ENCODE measurements at places on chromosomes 1 and 21.

- no peak for DNase-seq
These were observed 313.2 kb downstream of the OLFM3 start for GRCh38 chr1:101683561-101683960.

DNA sequence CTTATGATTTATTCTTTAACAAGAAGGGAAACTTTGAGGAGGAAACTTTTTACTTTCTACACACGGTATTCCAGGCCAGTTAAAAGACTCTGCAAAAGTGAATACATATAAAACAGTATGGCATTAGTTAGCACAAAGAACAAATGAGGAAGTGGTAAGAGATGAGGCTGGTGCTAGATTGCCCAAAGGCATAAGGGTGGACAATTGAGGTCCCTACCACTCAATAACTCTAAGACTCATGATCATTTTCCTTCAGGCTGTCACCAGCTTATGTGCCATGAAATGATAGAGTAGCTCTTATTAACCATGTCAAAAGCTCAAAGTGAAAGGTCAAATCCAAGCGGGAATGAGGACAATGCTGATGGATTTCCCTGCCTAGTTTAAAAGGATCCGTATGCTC is 124.5 kb downstream of the TBX15 start:
- no peak for DNase-seq

DNA sequence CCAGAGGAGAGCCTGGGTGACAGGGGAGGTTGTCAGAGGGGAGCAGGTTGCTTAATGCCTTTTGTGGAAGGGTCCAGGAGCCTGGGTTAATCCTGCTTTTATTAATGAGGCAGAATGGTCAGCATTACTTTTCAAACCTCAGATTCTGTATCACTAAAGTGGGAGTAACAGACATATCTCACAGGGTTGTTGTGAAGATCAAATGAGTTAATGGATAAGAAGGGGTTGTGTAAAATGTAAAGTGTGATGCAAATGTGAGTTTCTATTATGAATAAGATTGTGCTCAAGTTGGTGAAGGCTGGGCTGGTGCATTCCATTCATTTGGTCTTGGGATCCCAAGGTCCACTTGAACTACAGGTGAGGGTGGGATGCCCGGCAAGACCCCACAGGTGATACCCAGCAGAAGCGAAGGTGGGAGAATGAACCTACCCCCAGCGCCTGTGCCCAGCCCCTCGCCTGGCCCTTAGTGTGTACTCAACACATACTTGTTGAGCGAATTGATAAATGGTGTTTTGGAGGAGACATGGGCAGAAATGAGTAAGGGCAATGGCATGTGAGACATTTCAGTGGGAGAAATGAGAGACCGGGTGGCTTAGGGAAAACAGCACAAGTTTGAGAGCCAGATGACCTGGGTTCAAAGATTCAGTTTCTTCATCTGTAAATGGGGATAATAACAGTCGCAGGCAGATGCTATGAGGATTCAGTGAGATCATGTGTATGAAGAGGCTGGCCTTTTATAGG is 6.2 kb downstream of the SLC26A9 start:
- no peak for DNase-seq

DNA sequence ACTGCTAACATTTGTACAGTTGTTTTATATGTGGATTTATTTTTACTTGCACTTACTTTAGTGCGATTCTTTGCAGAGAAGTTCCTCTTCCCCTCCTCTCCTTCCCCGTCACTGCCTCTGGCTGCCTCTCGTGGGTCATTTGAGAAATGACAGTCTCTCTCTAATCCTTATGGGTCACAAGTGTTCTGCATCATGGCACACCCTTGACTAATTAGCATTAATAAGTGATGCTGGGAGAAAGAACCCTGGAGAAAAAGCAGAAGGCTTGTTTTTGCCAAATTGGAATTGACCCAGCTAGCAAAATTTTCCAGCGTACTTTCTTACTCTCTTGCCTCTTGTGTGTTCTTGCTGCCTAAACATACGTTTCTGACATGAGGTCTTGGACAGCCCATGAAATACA is 301.2 kb downstream of the DUSP10 start:
- DNase-seq, result no peak

- no peak for DNase-seq
These were observed 237.9 kb downstream of the HLX start for GRCh38 chr1:221117133-221117532.

DNA sequence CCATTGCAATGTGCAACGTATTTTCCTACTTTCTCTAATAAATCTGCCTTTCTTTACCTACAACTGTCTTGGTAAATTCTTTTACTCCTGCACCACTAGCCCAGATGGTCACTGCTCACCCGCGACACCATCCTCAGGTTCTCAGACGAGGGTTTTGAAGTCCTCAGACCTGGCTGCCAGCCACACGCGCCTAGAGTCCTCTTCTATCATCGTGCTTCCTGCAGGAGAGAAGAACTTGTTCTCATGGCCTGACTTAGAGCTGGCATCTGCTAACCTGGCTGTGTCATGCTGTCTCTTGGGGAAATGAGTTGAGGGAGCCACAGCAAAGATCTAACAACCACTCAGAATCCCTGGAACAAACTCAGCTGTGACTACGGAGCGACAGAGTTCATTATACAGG is 30.3 kb upstream of the PGBD5 start:
- DNase-seq, result no peak

DNA sequence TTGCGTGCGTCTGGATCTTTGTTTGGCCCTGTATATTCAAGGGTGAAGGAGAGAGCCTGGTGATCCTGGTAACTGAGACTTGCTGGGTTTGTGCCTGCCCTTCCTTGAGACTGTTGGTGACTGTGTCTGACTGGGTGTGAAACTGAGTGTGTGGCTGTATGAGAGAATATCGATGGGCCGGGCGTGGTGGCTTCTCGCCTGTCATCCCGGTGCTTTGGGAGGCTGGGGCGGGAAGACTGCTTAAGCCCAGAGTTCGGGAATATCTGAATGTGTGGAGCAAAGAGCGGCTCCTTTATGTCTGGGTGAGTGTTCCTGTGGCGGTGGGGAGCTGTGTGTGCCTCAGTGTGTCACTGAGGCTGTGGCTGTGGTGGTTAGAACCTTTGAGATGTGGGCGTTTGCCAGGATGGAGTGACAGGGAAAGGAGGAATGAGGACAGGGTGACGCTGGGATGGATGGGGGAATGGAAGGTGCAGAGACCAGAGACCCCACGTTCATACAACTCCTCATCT is 2.7 kb upstream of the MARCKSL1 start:
- DNase-seq, result no peak

GRCh38 chr1:150176593-150176992 is 26.9 kb downstream of the PLEKHO1 start:
- DNase-seq, result no peak

- DNase-seq, result no peak
These were observed 199.4 kb upstream of the NRIP1 start for GRCh38 chr21:15264084-15264665.

- DNase-seq, result no peak
These were observed 76.6 kb downstream of the ADCY10 start for GRCh38 chr1:167837326-167837725.

GRCh38 chr1:152497273-152497672 is 13.3 kb upstream of the LCE5A start:
- no peak for DNase-seq

DNA sequence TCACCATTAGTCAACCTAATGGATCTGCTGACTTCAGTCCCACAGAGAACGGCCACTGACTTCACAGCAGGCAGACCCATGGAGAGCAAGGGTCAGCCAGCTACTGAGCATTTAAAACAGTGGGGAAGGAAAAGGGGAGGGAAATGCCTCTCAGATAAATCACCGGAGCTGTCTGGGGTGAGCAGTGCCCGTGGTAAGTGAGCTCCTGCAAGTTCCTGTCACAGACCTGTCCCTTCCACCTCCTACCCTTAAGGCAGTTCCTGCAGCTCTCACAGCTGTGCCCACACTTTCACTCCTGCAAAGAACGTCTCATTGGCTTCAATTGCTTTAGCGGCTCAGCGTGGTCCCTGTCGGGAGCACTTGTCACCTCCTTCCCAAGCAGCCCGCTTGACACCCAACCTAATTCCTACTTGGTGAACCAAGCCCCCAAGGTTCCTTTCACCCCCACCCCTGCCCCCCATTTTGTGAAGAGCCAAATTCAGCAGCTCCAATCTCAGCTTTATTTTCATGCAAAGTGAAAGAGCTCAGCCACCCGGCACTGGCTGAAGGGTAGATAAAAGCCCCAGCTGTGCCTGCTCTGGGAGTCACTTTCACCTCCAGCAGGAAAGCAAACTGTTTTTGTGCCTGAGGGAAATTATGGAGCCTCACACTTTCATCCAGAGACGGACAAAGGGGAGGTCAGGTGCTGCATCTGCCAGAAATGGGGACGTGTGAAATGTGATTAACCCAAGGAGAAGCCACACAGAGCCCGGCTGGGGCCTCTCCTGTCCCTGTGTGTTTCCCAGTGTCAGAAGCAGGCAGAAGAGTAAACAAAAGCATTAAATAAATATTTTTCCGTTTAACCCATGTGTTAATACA is 306.2 kb downstream of the TTLL7 start:
- DNase-seq, result no peak

DNA sequence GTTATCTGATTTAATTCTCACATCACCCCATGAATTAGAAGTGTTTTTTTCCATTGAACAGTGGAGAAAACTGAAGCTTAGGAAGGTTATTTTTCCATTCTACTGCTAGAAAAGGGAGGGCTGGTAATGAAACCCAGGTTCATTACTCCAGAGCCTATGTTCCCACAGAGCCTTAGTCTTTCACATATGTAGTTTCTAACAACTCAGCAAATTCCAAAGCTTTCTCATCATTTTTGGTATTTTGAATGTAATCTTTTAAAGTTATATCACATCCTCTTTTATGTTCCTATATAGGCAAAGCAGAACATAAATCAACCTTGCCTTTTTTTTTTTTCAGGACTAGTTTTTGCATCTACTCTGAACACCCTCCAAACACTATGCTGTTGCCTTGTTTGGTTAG is 131.9 kb upstream of the BEND5 start:
- DNase-seq, result no peak

DNA sequence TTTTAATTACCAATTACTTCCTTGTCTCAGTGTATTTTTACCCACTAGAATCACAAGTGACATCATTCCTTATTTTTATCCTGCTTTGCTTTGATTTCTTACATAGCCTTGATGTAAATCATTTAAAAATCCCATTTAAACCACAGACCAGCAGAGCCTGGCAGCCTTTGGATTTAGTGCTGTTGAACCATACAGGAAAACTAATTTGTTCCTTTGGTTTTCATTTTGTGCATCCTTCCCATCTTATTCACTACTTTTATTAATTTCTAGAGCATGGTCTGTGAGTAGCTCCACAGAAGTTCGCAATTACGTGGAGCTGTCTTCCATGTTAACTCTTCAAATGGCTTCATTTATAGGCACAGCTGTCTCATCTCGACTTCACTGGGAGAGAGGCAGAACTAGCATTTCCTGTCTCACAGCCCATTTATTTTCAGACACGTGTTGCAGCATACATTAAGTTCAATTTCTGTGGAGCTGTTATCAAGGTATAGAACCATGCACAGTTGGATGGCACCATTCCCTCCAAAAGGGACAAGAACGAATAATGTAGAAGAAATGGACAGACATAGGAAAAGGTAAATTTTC is 235.3 kb downstream of the MRPL39 start:
- DNase-seq, result no peak

DNA sequence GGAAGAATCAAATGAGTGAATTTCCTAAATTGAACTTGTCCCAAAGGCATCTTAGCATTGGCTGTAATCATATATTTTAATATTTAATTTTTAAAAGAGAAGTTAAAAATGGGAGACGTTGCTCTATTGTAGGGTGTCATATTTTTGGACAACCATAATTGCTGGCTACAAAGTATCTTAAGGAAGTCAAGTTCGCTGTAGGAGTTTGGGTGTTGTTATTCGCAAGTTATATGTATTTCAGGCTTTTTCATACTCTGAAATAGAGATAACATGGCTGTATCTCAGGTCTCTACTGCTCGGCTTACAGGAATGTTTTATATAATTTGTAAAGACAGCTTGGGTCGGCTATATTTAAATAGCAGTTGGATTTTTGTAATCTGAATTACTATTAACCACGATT is 852 bp downstream of the TMEM50A start:
- DNase-seq, result no peak

GRCh38 chr1:219659005-219659600 is 46.2 kb upstream of the ZC3H11B start:
- DNase-seq, result no peak

DNA sequence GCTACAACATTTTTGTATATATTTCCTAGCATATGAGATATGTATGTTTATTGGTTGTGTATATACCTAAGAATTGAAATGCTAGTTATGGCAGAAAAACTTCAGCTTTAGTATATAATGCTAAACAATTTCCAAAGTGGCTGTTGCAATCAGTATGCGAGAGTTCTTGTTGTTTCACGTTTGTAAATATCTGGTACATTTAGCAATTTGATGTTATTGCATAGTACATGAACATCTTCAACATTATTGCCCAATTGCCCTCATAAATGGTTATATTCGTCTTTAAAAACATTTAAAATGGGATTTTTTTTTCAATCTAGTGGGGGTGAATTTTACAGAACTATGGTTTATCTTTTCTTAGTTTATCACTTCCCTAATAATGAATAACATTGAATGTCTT is 86.2 kb upstream of the HP1BP3 start:
- no peak for DNase-seq

GRCh38 chr1:201906336-201906735 is 17.6 kb downstream of the SHISA4 start:
- DNase-seq, result no peak

All from cortex of kidney (tissue), 1 donor.